Cerebellar nuclear complex (tissue), 1 donor: ENCODE measurements at places on chromosomes 1 and 21.

- DNase-seq, result no peak
Measured at GRCh38 chr1:115286431-115287205, 51.4 kb downstream of the NGF start.

DNA sequence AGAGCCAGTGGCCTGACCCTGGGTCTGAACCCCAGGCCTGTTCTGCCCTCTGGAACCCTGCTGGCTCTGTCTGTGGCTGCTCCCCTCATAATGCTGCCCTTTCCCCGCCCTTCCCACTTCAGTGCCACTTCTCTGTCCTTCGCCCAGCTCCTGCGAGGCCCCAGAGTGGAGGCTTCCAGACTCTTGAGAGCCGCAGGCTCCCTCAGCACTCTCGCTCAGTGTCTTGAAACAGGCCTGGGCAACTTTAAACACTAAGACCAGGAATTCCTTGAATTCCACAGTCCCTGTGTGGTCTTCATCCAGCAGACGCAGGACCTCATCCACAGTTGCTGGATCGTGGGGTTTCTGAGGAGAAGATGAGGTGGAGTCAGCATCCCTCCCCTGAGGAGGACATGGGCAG, 3.5 kb downstream of the CRNN start:
- DNase-seq, result no peak

GRCh38 chr1:86833461-86834215, 80.3 kb downstream of the SELENOF start:
- DNase-seq, result no peak

DNA sequence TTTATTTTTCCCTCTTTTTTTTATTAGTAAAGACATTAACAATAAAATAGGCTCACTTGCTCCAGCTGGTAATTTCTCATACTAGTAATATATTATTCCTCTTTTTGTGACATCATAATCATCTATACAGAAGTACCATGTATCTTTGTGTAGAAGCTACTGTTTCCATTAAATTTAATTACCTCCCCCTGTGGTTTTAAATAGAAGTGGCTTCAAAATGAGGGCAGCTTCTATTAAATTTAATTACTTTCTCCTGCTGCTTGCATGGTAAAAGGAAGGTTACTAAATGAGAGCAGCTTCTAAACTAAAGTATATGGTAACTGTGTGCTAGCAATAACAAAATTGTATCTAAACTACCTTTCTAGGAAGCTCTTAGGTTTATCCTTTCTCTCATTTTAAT, 94.0 kb downstream of the DPYD start:
- DNase-seq, result no peak

- DNase-seq, result no peak
Measured at GRCh38 chr1:44237721-44238457, 24.6 kb downstream of the DMAP1 start.

- peak; percentile 43 for DNase-seq
Measured at GRCh38 chr1:15282810-15283474, 35.9 kb downstream of the FHAD1 start.

DNA sequence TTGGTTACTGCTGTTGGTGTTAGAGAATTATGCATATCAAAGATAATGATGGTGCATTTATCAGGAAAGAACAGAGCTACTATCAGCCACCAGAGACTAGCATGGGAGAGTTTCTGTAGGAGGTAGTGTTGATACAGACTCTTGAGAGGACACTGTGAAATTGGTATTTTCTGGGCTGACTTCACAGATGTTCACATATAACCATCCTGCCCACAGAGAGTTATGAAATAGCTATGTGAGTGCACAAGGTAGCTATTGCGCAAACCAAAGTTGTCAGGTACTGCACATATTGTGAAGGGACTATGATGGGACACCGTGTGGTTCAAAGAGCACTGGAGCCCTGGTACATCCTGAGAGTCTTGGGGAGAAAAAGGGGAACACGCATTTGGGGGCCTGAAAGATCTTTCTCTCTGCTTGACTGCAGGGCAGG, 1.4 kb upstream of the TLCD4 start:
- no peak for DNase-seq

DNA sequence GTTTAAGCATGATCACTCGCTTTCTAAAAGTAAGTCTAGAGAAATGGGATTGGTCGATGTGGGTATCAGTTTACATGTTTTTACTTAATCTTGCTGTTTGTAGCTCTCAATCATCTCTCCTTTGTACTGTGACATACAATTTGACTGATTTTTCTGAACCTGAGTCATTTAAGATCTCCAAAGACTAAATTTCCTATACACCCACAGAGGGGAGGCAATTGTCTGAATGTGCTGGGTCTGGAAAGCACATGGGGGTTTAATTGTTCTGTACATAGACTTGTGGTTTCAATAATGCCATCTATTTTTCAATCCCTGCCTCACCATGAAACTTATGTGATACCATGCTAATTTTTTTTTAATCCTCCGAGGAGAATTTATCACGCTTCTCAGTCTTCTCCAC, 65.8 kb downstream of the USP25 start:
- DNase-seq, result no peak

DNA sequence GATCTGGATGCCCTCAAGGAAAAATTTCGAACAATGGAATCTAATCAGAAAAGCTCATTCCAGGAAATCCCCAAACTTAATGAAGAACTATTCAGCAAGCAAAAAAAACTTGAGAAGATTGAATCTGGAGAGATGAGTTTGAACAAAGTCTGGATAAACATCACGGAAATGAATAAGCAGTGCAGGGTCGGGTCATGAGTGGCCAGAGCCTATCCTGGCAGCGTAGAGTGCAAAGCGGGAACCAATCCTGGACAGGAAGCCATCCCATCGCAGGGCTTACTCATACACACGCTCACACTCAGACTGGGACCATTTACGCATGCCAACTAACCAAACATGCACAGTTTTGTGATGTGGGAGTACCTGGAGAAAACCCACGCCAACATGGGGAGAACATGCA, 43.1 kb downstream of the ZMYM1 start:
- no peak for DNase-seq

GRCh38 chr1:11044086-11044848, 2.8 kb downstream of the MASP2 start:
- no peak for DNase-seq

GRCh38 chr1:16111771-16112595, 38.5 kb upstream of the FAM131C start:
- no peak for DNase-seq

DNA sequence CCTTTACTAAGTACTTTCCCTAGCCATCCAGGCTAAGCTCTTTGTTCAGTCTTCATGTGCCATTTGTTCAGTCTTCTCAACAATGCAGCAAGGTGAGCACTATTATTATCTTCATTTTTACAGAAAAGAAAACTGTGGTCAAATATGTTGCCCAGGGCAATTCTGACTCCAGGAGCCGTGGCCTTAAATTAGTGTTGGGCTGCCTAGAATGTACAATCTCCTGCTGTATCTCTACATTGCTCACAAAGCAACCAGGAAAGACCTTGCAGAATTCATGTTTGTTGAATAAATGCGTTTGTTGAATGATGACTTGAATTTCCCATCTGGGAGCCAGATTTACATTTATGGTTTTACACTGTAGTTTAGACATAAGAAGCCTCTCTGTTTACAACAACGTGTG, 14.2 kb downstream of the CD101 start:
- no peak for DNase-seq

GRCh38 chr1:85351202-85351828, 74.9 kb upstream of the BCL10 start:
- no peak for DNase-seq

- no peak for DNase-seq
Measured at GRCh38 chr1:23123528-23123927, 45.1 kb downstream of the LUZP1 start.

- DNase-seq, result no peak
Measured at GRCh38 chr1:223258751-223259198, 105.2 kb downstream of the SUSD4 start.

- DNase-seq, result no peak
Measured at GRCh38 chr1:211695135-211695816, 19.9 kb upstream of the NEK2 start.
